ENCODE measurements at places on chromosomes 4 and X.
A peak's percentile ranks its signal among the peaks of the same experiment; 100 is the strongest.

DNA sequence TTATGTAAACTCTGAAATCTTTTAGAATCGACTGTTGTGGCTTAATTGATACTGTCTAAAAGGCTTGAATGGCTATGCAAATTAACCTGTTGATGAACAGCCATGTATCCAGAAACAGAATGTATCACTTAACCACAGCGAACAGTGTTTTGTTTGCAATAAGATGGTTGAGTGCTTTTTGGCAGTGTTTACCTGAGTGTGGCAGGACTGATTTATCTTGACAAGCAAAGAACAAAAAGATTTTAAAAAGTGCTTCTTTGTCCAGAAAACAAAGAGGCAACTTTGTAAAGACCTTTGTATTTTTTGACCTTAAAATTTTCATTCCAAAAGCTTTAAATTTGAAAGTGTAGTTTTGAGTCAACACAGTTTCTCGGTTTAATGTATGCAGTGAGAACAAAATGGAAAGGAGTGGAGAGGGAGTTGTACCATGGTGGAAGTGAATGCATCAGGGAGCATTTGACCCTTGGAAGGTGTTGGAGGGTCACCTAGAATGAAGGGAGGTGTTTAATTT lies 18.0 kb downstream of the ARHGAP10 start:
- DNase-seq = peak; percentile 38

GRCh38 chrX:73126240-73126639 lies 46.9 kb upstream of the PABPC1L2A start:
- no peak for DNase-seq

DNA sequence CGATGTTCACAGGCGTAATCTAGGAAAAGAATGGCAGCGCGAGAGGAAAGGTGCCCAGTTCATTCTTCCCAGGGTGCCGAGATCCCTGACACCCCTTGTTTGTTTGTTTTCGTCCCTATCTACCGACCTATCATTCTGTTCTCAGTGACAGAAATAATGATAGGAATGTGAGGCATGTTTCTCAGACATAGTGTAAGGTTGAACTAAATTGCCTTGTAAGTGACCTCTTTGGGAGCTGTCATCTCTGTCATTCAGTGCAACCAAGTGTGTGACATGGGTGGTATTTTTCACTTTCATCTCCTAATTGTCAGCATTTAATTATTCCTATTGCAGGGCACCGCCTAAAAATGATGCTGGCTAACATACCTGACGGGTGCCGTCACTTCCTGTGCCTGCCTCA lies 24.4 kb downstream of the CLDN22 start:
- no peak for DNase-seq

DNA sequence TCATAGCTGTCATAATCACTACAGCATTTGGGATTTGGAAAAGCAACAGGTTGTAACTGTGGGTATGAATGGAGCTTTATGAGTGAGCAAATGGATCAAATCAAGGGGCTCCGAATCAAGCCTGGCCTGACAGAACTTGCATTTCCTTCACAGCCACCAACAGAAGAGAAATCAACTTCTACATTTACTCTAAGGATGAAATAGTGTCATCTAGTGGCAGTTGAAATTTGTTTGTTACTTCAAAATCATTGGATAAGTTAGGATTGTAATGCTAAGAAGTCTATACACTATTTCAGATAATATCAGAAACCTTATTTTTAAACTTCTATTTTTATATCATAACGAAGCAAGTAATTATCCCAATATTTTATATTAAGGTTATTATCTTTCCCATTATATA lies 10.7 kb upstream of the WDR17 start:
- DNase-seq = no peak

GRCh38 chrX:132187451-132187850 lies 31.8 kb downstream of the RAP2C start:
- DNase-seq = no peak

GRCh38 chrX:134174859-134175258 lies 62.1 kb upstream of the CCDC160 start:
- no peak for DNase-seq

DNA sequence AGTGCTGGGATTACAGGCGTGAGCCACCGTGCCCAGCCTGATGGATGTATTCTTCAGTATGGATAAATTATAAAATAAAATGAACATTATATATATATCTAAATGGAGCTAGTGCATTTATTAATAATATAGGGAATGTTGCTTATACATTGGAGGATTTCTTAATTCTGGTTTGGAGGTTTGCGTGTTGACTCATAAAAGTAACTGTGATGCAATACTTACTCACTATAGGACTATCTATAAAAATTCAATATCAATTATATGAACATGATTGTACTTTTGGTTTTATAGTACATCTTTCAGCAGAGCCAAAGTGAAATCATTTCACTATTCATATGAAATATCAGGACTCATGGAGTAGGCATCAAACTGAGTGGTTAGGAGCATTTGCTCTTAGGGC lies 3.2 kb upstream of the AREG start:
- DNase-seq = no peak
